ENCODE measurements at places on chromosomes 11 and 22. TPM values are rescaled to one million over a fixed set of nuclear protein-coding genes. Genes with fewer than 3 reads are reported as not detected.

DNA sequence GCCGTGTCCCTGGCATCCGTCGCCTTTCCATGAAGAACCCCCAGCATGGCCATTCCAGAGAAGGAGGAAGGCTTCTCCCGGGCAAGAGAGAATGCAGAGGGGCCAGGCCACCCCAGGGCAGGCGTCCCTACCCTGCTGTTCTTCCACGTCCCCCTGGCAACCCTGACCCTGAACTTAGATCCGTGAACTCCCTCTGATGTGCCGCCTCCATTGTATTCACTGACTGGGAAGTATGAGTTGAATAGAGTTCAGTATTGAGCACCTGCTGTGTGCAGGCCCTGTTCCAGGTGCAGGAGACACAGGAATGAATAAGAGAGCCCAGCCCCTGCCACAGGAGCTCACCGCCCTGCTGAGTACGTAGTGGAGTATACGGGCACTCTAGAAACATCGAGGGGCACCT, 29.1 kb upstream of the RELT start:
- peak; percentile 11 for DNase-seq

DNA sequence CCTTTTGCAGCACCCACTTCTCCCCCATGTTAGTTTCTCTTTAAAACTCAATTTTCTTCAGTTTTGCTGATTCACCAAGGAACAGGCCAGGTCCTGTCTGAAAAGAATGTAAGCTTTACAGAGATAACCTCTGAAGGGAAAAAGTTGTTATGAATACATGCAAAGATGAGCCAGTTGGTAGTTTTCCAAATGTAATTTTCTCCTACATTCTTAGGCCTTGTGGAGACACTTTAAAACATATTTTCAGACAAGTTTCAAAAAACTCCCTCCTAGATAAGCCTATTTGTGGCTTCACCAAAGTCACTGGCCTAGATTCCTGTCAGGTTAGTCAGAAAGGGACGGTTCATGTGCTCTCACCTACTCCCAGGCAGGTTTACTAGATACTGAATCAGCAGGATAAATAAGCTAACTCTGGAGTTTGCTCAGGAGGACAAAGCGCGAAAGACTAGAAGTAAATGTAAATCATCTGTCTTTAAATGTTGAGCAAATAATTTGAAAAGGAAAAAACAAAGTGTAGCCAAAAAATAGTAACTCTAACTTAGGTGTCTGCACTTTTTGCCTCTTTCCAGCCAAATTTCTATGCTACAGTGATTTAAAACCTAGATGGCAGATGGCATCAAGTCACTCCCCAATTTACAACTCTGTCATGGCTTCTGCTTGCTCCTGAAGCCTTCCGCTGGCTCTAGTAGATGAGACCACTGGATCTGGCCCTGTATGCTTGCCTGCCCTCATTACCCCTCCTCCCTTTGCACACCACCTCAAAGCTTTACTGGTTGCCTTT, 4.9 kb upstream of the ATP6V1E1 start:
- DNase-seq, result no peak

DNA sequence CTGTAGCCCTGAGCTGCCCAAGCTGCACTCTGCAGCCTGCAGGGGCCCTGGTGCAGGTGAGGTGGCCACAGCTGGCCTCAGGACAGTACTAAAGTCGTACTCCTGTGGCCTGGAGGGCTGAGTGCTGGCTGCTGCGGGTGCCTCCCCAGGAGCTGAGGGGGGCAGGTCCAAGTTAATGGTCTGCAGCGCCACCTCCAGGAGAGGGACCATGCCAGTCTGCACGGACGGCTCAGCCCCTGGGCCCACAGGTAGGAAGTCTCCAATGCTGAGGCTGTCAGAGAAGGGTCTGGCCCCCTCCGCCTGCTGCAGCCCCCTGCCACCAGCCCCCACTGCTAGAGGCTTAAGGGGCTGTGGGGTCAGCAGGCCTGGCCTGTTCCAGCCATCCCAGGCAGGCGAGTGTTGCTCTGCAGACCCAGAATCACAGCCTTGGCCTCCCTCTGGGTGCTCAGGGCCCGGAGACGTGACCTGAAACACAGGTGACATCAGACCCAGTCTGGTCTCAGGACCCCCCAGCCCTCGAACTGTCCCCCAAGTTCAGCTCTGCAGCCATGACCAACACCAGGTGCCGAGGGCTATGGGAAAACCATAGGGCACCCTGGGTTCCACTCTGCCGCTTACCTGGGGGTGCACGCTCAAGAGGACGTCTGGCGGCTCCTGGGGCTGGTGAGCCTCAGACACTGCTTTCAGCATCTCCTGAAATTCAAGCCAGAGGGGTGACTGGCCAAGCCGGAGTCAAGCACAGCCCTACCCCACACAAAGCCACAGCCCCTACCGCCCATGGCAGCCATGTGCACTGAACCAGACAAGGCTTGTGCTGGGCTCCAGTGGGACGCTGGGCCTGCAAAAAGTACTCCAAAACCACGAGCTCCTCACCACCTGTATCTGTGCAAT, 20.8 kb downstream of the SELENOO start:
- DNase-seq, result peak; percentile 44

- DNase-seq, result no peak
Observed at GRCh38 chr11:27443746-27444507, 28.7 kb downstream of the LGR4 start.

GRCh38 chr22:25419247-25420113, 145.0 kb upstream of the GRK3 start:
- DNase-seq, result no peak

- peak; percentile 79 for DNase-seq
Observed at GRCh38 chr22:44729391-44730021, 22.9 kb upstream of the ARHGAP8 start.

DNA sequence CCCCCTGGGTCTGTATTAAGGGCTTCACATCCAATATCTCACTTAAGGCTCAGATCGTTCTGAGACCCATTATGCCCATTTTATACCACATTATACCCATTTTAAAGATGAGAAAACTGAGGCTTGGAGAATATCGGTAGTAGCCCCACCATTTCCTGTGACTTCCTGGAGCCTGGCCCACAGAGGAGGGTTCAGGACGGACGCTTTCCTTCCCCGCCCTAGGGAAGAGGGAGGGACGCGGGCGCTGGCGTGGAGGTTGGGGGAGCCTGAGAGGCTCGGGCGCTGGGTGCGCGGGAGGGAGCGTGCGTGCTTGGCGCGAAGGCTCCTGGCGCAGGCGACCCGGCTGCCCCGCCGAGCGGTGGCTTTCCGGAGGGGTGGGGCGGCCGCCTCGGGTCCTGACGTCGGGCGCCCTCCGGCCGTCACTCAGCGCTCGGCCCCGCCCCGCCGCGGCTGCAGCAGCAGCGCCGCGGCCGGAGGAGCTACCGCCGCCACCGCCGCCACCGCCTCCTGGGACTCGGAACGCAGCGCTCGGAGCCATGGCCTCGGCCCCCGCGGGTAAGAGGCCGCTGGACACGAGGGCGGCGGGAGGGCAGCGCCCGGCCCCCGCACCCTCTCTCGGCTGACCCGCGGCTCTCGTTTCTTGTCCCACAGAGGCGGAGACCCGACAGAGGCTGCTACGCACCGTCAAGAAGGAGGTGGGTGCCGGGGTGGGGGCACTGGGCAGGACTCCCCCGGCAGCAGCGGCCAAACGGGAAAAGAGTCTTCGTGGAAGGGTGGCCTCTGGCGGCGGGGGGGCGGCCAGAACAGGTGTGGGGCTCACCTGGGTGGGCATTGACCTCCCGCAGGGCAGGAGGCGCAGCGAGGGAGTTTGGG, at the start of gene SGSM1:
Gene SGSM1 (plus strand): TSS at position 422 of the 873 bp plus-strand sequence. CDS start 115 bp downstream, at position 537.
- peak; percentile 89 for DNase-seq

OR8J1 gene
- not detected for total RNA-seq

OR10A2 gene
- not detected for total RNA-seq

TRPT1 gene
- 71.9 TPM for total RNA-seq

Measured in Right ventricle myocardium inferior (tissue), 1 donor.